ENCODE measurements at places on chromosomes 2 and 18.

- DNase-seq, result no peak
These were observed 109.2 kb upstream of the VRK2 start for GRCh38 chr2:57937456-57937855.

DNA sequence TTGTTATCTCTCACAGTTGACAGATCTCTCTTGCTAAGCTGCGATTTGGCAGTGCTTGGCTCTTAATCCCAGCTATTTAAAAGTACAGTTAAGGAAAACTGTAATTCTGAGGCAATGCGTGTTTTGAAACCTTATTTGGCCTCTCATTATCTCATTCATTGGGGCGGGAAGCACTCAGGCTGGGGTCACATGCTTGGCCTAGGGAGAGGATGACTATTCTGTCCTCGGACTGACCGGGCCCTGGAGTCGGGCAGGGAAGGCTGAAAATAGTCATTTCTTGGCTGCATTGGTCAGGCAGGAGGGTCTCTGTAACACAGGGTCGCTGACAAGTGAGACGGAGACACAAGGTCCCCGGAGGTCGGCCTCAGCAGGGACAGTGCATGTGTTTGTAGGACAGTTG is 20.2 kb upstream of the EMILIN2 start:
- no peak for DNase-seq

DNA sequence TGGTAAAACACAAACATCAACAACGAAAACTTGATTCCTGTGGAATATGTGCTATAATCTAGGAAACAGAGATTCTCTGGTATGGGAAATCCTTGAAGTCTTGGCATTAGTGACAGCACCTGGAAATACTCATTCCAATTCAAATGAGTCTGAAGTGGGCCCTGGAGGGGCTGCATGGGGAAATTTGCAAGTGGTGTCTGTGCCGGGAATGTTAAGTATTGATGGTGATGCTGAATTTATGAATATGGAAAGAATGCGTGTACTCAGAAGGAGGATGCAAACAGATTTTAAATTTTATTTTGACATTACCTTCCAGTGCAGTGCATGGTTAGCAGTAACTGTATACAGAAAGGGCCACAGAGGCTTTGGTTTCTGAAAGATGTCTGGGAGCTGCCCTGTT is 37.2 kb downstream of the PTPRM start:
- DNase-seq, result no peak

- DNase-seq, result no peak
These were observed 136.4 kb downstream of the GLI2 start for GRCh38 chr2:120871881-120872620.

DNA sequence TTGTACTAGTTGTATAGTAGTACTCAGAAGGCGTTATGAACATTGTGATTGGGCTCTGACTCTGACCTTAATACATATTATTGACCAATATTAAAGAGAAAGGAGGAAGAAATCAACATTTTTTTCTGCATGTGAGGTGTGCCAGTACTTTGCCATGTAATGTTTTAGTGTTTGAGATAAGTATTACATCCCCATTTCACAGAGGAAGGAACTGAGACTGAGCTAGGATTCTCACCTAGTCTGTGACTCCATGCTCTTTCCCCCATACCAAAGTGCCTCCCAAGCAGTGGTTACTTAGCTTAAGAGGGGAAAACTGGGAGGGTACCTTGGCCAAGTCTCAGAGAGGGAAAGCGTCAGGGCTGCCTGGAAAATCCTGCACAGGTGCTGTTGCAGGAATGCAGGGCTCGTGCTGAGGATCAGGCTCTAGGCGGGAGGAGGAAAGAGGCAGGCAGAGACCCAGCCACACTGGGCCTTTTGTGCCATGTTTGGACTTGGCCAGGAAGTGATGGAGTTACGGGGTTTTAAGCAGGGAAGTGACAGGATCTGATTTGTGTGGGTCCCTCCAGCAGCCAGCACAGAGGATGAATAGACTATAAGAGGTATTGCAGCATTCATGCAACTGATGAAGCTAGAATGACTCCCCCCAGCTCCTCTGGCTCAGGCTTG is 1.7 kb downstream of the PNKD start:
- DNase-seq, result no peak

GRCh38 chr2:114543236-114543766 is 100.9 kb downstream of the DPP10 start:
- no peak for DNase-seq

All from stimulated activated CD4-positive, alpha-beta T cell treated with anti-CD3 and anti-CD28 coated beads, Interleukin-1b, Interleukin-23, amount 100 ng/mL, for 48 hours (primary cell).